ENCODE measurements at places on chromosomes 11 and 22.
A peak's percentile ranks its signal among the peaks of the same experiment; 100 is the strongest.

- no peak for DNase-seq
These were observed 1248.9 kb downstream of the JRKL start for GRCh38 chr11:97638641-97639224.

DNA sequence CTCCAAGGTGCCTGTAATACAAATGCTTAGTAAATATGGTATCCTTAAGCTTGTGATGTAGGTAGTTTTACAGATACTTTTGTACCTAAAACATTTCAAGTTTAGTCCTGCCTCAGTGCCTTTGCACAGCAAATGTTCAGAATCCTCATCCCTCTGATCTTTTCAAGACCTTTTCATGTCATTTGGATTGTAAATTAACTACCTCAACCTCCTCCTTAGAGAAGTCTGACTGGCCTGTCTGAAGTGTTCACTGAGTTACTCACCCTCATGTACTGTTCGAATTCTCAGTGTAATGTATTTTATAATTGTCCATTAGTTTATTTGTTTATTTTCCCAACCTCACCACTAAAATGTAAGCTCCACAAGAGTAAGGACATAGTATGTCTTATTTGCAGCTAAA is 147.5 kb downstream of the ELP4 start:
- DNase-seq = no peak

- no peak for DNase-seq
These were observed 5.3 kb upstream of the CREB3L1 start for GRCh38 chr11:46271875-46272815.

GRCh38 chr11:81026032-81026431 is 1585.2 kb upstream of the TENM4 start:
- DNase-seq = no peak

- DNase-seq = no peak
These were observed 11.6 kb downstream of the RIBC2 start for GRCh38 chr22:45425101-45425500.

- DNase-seq = no peak
These were observed 96.1 kb downstream of the PRR5L start for GRCh38 chr11:36392196-36392595.

DNA sequence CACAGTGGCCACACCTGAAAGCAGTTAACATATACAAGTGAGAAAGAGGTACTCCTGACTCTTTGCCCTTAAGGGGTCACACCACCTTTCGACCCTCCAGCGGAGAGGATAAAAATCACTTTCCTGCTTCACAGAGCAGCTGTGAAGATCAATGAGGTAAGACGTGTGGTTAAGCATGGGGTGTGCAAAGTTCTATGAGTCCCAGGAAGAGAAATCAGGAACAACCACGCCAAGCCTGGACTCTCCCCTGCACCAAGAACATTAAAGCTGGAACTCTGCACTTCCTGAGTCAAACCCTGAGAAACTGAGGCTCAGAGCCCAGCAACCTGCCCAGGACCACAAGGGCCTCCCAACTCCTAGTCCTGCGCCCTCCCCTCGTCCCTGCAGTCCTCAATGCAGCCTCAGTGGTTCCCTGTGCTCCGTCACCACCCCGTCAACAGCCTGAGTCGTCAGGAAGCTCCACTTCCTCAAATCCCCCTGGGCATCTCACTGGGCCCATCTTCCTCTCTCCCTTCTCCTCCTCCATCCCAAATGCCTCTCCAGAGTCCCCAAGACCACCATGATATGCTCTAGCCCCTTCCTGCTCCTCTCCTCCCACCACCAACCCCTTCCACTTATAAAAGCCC is 17.7 kb downstream of the TNKS1BP1 start:
- no peak for DNase-seq

- no peak for DNase-seq
These were observed 54.6 kb downstream of the SLC36A4 start for GRCh38 chr11:93143186-93143585.

GRCh38 chr11:15710580-15711275 is 596.0 kb downstream of the INSC start:
- no peak for DNase-seq

DNA sequence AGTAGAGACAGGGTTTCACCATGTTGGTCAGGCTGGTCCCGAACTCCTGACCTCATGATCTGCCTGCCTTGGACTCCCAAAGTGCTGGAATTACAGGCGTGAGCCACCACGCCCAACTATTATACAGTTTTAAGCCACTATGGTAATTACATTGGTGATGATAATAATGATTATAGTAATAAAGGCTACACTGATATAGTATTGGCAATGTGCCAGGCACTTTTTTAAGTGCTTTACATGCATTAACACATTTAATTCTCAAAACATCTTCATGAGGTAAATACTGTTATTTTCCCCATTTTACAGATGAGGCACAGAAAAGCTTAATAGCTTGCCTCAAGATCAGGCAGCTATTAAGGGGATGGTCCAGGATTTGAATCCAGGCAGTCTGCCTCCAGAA is 222.5 kb downstream of the SOX6 start:
- no peak for DNase-seq

DNA sequence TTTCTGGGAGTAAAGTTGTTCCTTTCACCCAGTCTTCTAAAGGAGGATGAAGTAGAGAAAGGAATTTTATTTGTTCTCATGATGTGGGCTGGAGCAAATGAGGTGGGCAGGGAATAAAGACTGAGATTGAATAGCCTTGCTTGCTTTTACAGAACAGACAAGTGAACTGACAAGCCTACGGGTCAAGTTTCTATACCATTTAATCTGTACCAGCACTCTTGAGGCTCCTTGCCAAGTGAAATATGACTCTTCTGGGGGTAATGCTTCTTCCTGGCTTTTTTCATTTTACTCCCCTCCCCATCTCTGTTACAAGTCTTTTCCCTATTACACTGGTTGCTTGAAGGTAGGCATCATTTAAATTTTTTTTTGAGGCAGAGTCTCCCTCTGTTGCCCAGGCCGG is 54.8 kb downstream of the CSTPP1 start:
- DNase-seq = no peak

GRCh38 chr11:119803139-119803538 is 74.1 kb upstream of the NECTIN1 start:
- DNase-seq = no peak

DNA sequence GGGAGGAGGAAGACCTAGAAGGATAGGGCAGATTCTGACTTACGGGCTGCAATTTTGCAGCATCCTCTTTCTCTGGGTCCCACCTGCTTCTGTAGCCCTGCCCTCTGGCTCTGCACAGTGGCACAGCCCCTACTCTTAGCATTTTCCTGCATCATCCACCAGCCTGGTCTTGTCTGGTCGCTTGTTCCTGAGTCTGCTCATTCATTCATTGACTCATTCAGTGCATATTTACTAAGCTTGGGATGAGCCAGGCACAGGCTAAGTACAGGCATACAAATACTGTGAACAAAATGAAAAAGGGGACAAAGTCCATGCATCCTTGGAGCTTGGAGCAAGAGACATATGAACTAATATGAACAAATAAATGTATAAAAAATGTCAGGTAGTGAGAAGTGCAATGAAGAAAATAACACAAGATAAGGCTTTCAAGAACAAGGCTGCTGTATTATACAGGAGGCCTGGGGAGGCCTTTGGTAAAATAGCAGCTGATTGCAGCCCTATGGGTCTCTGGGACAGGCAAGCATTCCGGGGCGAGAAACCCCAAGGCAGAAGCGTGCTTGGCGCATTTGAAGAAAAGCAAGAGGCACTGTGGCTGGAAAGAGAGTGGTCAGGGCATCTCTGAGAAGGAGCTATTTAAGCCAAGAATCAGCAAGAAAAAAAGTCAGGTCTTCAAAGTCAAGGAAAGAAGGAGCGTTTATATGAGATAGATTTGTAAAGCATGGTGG is 108.0 kb upstream of the ALX4 start:
- no peak for DNase-seq

DNA sequence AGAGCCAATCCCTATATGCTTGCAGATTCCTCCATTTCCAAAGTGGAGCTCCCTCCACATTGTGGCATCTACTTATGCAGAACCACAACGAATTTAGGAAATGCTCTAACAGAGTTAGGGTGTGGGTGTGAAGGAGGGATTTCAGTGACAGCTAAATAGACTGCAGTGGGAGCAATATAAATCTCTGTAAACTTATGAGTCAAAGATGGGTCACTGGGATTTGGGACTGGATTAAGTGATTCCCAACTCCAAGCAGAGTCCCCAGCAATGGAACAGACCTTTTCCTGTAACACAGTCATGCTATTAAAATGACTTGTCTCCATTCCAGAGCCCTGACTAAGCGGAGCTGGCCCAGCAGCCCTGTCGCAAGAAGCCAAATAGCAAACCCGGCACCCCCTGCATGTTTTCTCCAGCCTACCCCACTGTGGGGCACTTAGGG is 36.6 kb downstream of the RPL27A start:
- DNase-seq = no peak

DNA sequence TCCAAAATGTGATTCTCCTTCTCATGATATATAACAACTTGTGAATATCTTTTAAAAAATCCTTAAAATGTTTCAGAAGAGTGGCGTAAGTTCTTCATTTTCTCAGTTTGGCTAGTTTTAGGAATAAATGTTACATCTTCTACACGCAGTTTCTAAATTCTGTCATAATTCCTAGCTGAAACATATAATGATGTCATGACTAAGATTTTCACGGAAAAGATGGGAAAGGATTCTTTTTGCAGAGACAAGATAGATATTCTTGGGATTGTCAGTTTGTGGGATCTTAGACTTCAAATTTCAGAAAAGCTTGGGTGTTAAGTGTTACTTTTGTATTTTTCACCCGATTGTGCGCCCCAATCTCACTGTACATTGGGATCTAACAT is 1.7 kb downstream of the EED start:
- no peak for DNase-seq

GRCh38 chr22:50197856-50198623 is 2.8 kb upstream of the SELENOO start:
- no peak for DNase-seq

GRCh38 chr11:56624661-56625110 is 10.0 kb upstream of the OR5M1 start:
- no peak for DNase-seq

DNA sequence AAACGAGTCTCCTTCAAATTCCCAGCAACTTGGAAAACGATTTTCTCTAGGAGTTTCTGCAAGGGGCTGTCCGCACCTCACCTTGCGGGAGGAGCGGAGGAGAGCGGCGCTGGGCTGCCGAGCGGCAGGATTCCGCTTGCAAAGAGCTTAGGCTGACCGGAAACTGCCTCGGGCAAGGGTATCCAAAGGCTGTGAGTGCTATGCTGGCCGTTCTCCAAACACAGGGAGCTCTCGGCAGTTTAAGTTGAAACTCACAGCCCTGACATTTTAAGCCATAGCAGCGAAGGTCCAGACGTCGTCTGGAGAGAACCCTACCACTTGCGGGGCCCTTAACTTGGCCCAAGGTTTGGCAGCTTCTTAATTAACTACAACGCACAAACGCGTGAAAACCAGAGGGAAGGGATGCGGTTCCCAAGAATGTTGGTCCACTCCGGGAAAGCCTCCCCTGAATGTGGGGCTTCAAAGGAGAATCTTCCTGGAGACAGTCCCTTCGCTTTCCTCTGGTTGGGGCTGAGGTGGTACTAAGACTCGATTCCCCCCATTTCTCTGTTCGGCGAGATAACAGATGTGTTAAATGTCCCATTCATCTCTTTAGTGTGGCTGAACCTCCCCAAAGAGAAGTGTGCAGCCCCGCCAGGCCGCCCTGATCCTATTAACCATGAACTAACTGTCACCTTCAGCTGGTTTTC is 1.1 kb upstream of the DBX1 start:
- no peak for DNase-seq

DNA sequence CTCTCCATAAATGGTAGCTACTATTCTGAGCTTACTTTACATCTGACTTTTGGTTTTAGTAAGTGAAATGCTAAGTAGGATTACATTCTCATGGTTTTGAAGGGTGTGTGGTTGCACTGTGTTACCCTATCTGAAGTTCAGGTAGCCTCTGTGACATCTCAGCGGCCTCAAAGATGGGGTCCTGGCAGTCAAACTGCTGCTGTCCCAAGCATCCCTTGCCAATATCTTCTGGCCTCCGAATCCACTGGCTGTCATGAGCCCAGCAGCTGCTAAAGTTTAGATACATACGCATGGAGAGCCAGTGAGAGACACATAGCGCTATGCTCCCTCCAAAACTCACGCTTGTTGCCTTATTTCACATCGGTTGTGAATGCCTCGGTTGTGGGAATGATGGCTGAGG is 34.9 kb downstream of the UBASH3B start:
- DNase-seq = no peak

- no peak for DNase-seq
These were observed 249.0 kb downstream of the ST3GAL4 start for GRCh38 chr11:126604461-126604860.

GRCh38 chr11:36425561-36426081 is 84.5 kb downstream of the TRAF6 start:
- DNase-seq = no peak

- no peak for DNase-seq
These were observed 46.6 kb upstream of the LIN7C start for GRCh38 chr11:27553186-27553585.

- no peak for DNase-seq
These were observed 7.4 kb upstream of the PIM3 start for GRCh38 chr22:49953027-49953679.

GRCh38 chr11:130804306-130805076 is 111.8 kb downstream of the SNX19 start:
- no peak for DNase-seq

DNA sequence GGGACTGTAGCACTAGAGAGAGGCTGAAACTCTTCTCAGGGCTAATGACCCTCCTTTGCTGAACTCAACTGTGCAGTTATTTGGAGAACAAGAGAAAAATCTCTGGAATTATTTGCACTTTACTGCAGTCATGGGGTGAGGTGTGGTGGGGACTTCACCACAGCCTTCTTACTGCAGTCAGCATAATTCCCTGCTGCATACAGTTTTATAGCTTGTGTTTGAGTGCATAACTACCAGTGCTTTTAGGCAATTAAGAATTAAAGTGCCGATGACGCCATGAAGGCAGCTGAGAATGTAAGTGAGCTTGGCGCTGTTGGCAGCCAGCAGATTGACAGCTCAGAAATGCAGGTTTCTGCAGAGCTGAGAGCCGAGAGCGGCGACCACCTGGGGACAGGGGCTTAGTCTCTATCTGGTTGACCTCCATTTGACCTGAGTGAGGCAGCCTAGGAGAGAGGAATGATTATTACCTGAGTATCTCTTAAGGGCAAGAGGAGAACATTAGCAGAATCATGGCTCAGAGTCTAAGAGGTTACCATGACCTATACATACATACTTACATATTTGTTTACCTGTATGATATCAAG is 830.0 kb downstream of the NTM start:
- DNase-seq = no peak

- no peak for DNase-seq
These were observed 38.3 kb upstream of the LRRC55 start for GRCh38 chr11:57143459-57143858.

- DNase-seq = no peak
These were observed 29.5 kb upstream of the MYH9 start for GRCh38 chr22:36417281-36417686.

GRCh38 chr11:50182486-50182885 is 149.8 kb downstream of the OR4C45 start:
- DNase-seq = no peak

DNA sequence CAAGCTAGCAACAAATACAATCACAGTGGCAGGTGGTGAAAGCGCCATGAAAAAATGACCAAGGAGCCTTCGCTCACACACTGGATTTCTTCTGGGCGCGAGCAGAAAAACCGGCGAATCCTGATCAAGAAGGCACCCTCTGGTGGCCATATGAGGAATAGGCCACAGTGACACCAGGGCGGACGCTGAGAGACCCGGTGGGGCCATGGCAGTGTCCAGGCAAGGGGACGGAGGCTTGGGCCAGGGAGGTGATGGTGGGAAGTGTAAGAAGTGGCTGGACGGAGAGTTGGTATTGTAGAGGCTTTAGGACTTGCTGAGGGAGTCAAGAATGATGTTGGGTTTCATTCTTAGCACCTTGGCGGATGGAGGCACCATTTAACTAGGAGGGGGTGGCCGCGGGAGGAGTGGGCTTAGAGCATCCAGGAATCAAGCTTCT is 16.9 kb upstream of the RAC2 start:
- DNase-seq = peak; percentile 20
